ENCODE measurements at places on chromosomes 1 and 21.

DNA sequence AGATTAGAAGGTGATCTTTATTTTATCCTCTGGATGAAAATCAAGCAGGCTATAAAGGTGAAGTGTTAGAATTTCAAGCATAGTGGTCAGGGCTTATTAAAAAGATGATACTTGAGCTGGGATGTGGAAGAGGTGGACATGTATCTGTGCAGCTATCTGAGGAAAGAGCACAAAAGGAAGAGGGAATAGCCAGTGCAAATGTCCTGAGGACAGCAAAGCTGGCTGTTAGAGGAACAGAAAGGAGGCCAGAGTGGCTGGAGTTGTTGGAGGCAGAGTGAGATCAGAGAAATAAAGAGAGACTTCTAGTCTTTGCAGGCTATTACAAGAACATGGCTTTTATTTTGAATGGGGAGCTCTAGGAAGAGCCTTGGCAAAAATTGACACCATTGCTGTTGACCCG, 4.4 kb upstream of the SERTAD4 start:
- DNase-seq = no peak

- no peak for DNase-seq
Measured at GRCh38 chr1:172813330-172813729, 154.4 kb downstream of the FASLG start.

- no peak for DNase-seq
Measured at GRCh38 chr21:41929248-41929647, 24.6 kb downstream of the C2CD2 start.

DNA sequence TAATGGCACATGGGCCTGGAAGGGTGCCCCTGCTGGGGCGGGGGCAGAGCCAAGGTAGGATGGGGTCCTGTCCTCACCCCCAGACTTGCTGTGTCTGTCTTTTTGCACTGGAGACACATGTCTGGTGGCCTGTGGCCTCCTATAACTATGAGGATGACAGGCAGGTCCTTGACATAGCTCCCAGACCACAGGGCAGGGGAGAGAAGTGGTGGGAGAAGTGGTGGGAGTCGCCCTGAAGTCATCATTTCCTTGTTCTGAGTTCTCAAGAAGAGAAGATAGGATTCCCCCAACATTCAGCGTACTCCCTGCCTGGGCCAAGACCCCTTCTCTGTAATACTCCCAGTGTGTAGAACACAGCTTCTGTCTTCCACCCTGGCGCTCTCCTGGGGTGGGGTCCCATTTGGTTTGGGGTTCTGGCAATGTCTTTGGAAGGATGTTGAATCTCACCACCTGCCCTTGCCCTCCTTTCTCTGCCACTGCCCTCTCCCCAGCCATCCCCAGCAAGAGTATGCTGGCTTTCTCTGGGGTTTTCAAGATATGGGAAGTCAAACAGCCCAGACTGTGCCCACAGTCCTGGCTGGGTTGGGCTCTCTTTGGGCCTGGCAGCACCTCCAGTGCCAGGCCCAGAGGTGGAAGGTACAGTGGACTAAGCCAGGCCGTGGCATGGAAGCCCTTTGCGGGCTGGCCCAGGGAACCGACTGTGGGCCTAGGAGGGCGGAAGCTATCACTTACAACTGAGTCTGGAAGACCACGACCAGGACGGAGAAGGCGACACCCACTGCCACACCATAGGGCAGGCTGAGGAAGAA, 19.4 kb downstream of the SLC26A9 start:
- DNase-seq = no peak
